Osteocyte (in vitro differentiated cells): ENCODE measurements at places on chromosomes 13 and 19.

GRCh38 chr19:57708641-57709361, at the start of gene ZNF154:
Gene ZNF154, minus strand, starts transcription at chr19:57709204. Its CDS starts 233 bp downstream, at chr19:57708971.
- peak; percentile 85 for DNase-seq

DNA sequence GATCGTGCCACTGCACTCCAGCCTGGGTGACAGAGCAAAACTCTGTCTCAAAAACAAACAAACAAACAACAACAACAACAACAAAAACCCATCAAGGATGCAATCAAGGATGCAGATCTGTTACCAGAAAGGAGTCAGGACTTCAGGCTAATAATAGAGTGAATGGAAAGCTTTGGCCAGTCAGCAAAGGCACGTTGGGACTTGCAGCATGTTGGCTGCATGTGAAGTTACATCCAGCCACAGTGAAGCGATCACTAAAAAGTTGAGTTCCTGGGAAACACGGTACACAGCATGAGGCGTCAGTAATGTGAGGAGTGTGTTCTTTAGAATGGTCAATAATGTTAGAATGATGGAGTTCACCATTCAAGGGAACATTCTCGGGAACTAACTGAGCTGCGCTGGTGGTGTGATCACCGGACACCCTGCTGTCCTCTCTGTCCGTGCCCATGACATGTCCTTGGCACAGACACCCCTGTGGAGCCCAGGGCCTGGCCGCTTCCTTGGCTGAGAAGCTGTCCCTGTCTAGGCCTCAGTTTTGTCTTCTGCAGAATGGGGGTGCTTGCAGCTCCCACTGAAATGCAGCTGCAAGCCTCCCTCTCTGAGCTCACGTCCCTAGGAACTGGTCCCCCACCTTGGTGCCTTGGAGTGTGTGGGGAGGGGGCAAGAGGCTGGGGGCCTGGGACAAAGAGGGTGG, 2.3 kb upstream of the LGALS7B start:
- no peak for DNase-seq

GRCh38 chr13:85141401-85141800, 657.8 kb downstream of the SLITRK6 start:
- DNase-seq: no peak

DNA sequence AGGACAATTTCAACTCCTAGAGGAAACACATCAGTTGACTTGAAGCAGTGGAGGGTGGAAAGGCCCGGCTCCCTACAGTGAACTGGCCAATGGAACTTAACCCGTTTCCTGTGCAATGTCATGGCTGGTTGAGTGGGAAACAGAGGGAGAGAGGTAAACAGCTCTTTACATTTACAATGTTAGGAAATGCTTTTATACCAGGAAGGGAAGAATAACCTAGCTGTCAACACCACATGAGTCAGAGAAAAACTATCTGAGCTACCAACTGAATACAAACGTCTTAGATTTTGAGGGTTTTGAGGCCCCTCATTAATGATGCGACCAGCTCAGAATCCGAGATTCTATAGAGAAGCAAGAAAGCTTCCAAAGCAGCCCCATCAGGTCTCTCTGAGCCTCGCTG, 36.7 kb downstream of the CARD8 start:
- DNase-seq: no peak

DNA sequence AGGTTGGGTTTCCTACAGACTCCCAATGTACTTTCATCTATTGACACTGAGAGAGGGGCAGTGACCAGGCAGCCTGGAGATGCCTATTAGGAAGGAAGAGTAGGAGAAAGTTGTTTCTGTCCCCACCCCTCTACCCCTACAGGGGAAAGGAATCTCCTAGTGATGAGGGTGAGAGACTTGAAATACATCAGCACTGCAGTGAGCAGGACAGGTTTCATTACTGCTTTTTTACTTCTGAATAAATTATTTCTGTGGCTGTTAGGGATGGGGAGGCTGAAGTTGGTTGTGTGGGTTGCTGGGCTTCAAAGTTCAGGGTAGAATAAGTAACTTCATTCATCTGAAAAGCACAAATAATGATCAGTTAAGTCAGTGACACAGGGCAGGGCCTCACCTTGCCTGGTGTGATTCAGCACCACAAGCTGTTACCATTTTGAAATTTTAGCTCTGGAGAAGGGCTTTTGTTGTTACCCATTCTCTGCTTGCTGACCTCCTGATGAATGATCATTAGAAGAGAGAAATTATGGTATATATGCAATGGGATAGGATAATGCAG, 19.3 kb downstream of the CEACAM1 start:
- DNase-seq: no peak

GRCh38 chr19:30719189-30719998, 347.2 kb downstream of the ZNF536 start:
- no peak for DNase-seq

DNA sequence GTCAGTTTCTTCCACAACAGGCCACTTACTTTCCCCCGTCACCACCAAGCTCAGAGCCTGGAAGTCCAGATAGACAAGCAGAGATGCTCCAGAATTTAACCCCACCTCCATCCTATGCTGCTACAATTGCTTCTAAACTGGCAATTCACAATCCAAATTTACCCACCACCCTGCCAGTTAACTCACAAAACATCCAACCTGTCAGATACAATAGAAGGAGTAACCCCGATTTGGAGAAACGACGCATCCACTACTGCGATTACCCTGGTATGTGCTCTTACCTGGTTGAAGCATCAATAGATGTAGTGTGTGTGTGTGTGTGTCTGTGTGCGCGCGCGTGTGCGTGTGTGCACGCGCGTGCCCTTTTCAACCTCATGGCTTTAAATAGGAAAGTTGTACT, 3.7 kb downstream of the KLF5 start:
- DNase-seq: no peak

- no peak for DNase-seq
Observed at GRCh38 chr13:84925443-84925842, 873.8 kb downstream of the SLITRK6 start.

DNA sequence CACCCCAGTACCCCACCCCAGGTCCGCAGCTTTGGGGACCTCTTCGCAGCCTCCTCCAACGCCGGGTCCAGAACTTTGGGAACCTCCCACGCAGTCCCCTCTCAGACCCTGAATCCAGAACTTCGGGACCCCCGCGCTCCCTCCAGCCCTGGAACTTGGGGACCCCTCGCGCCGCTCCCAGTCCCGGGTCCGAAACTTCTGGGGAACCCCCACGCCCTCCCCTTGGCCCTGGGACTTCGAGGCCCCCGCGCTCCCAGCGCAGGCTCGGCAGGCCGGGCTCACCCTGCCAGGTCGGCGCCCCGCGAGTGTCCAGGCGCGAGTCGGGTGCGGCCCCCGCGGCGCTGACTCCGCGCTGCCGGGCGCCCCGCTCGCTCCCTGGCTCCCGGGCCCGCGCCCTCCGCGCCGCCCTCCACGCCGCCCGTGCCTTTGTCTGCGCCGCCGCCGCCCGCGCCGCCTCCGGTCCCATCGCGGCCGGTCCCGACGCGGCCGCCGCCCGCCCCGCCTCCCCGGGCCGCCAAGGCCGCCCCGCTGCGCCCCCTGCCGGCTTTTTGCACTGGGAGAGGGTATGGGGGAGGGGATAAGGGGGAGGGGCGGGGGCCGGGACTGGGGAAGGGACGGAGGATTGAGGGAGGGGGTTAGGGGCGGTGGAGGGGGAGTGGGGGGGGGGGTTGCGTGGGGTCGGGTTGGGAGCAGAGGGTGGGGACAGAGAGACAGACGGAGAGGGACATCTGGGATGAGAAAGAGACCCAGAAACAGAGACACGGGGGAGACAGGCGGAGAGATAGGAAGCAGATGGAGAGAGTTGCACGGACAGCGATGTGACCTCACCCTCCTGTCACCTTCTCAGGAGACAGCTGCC, at the start of gene HOMER3:
Gene HOMER3, minus strand, starts transcription at position 449 of the 859 bp plus-strand sequence. CDS start 2,235 bp downstream, outside the sequence.
- peak; percentile 93 for DNase-seq

DNA sequence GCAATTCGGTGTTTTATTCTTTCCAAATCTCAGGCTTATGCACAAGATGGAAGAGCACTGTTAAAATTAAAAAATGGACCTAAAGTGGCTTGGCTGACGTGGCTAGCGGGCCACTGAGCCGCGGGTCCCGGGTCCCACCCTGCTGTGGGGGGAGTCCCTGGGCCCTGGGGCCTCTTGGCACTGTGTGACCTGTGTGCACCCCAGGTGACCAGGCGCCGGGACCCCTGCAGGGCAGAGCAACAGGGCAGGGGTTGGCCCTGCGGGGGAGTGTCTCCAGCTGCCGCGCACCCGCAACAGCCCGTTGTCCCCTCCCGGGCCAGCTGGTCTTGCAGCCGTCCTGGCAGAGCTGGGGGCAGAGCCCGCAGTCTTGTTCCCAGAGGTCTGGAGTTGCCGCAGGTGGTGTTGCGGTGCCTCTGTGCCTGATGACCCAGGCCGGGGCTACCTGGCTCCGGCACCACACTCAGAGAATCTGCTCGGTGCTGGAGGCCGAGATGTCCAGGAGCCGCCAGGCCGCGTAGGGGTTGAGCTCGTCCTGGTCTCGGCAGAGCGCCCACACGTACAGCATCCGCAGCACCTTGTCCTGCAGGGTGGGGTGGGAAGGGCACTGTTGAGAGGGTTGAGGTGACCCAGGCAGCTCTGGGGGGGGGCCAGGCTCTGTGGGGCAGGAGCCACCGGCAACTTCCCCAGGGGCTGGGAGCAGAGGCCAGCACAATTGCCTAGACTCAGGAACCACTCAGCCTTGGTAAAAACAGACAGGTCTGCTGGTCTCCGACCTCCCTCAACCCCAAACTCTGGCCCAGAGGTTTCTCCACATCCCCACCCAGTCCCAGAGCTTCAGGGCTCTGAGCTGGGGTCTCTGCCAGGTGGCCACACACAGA, 1.0 kb upstream of the CTXN1 start:
- no peak for DNase-seq

GRCh38 chr13:99296398-99296797, 10.8 kb downstream of the GPR183 start:
- DNase-seq: no peak

GRCh38 chr19:49442771-49443365, 1.5 kb upstream of the SLC17A7 start:
- DNase-seq: peak; percentile 94

DNA sequence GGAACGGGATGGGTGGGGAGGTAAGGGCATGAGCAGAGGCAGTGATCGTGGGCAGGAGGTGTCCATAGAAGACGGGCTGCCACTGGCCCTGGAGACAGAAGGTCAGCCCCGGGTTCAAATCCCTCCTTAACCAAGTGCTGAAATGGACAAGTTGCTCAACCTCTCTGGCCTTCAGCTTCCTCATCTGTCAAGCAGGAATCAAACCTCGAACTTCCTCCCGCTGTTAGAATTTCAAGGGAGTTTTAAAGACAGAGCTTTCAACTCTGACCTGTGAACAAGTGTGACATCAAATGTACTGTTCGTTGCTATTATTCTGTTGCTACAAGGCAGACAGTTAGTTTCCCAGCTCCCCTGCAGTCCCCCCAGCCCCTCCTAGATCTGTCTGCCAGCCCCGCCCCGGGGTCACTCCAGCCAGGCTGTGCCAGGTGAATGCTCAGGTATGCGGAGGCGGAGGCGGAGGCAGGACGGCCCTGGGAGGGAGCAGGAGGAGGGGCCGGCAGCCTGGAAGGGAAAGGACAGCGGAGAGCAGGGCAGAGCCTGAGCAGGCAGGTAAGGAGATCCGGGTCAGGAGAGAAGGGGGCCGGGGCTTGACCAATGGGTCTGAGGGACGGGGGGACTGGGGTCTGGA, at the start of gene EPS8L1:
Gene EPS8L1, plus strand, starts transcription at position 499 of the 628 bp plus-strand sequence. CDS start 576 bp downstream, outside the sequence.
- DNase-seq: no peak

DNA sequence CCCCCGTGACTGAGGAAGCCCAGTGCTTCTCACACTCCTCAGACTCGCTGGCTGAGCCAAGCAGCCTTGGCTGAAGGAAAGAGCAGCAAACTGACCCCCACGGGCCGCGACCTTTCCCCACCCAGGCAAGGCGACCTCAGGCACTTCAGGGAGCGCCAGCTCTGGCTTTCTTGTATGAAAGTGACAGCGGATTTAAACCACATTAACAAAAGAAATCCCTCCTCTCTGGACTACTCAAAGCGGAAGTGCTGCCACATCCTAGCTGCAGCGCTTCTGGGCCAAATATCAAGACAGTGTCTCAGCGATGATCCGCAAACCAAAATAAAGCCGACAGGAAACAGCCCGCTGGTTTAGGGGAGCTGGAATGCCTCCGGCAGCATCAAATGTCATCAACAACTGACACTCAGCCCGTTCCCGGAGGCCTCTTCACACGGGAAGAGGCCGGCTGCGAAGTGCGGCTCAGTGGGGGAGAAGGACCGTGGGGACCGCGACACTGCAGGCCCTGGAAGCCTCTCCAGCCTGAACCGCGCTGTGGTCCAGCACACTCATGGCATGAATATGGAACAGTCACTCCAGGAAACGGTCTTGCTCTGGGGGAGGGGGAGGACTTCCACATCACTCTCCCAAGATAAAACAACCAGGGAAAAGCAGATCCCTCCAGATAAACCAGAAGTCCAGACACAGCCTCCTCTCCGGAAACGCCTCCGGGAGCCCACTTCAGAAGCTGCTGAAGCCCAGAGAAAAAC, 1.4 kb downstream of the RASA3 start:
- DNase-seq: no peak

DNA sequence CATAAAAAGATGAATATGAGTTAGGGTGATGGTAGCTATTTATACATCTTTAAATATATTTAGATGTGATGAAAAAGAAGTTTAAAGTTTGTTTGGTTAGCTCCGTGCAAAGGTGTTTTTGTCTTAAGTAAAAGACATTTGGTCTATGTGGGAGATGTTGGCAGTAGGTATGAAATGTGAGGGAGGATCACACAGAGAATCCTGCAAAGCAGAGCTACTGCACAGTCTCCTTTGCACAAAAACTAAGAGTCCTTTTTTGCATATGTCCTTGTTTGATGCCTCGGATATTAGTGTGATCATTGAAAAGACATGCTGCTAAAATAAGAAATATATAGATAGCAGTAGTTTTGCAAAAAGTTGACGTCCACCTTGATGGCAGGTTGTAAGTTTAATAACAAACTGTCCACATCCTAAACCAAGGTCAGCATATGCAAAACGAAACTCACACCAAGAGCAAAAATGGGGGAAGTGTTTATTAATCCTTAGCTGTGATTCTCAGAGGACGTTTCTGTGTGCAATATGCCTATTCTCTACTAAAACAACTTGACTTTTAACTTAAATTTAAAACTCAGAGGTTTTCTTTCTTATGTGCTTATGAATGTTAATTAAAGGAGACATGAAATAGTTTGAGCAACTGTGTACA, 870.1 kb downstream of the PCDH9 start:
- DNase-seq: no peak

- peak; percentile 79 for DNase-seq
Observed at GRCh38 chr19:39974377-39975155, 3.6 kb downstream of the PSMC4 start.

DNA sequence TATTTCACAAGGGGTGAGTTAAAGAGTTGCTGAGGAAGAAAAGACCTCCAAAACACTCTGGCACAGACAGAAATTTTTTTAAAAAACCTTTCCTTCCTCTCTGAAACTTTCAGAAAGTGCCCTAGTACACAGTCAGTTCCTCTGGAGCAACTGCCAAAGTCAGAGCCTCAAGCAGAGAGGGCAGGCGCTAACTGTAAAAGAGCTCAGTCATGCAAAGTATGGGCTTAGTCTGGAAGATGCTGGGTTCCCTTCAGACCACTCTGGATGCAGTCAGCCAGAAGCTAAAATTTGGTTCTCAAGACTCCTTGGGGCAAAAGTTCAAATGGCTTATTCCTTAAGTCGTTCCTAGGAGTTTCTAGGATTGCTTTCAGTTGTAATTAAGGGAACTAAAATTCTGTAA, 671.6 kb downstream of the PCDH9 start:
- DNase-seq: no peak
